ENCODE measurements at places on chromosomes 1 and 21.

DNA sequence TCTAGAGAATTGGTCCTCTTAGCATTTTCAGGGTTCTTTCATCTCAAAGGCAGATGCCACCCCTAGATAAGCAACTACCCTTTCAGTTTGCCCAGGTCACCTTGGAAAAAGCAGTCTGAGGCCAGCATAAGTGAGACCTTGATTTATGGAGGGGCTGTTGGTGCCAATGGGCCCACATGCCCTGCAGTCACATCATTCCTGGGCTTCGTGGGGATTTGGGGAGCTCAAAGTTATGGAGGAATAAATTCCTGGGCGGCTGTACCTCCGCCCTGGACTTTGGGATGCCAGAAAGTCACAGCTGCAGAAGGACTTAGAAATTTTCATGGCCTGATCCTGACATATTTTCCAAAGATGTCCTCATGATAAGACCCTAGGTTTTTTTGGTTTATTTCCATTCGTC lies 2.7 kb upstream of the SDHB start:
- no peak for DNase-seq

DNA sequence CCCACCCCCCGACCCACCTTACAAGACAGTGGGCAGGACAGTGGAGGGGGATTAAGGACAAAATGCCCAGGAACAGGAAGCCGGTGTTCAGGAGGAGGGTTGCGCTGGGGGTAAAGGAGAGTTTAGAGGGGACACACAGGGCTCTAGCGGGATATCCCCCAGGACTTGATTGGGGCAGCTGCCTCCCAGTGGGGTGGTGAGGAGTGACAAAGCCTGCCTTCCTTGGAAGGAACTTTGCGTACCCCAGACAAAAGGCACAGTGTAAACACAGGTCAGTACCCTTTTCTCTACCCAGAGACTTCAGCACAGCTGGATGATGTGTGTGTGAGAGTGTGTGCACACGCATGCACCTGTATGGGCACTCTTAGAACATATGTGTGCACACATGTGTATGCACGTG lies 51.7 kb upstream of the BCAR3 start:
- no peak for DNase-seq

DNA sequence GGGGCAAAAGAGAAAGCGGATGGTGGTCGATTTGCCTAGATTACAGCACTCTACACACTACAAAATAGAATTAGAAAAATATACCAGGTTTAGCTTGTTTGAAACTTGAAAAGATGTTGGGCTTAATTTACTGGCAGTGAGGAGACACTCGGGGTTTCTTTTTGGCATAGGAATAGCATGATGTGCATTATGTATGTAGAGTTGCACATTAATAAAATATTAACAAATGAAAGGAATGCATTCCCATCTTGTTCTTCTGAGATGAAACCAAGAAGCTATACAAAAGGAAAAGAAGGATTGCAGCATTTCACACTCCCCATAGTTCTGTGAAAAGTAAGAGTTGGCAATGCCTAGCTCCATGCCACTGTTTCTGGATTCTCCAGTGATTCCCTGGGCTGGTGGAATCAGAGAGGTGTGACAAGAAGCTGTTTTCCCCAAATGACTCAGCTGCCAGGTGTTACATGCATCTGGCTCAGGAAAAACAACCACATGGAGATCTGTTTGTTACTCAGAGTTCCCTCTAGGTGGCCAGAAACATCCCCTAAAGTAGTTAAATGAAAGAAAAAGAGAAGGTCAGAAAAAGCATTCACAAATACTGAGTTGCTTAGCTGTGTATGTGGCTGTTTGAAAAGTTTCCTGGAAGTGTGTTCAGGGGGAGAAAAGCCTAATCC lies 115.6 kb downstream of the UCK2 start:
- no peak for DNase-seq

- peak; percentile 8 for DNase-seq
These were observed 135.5 kb downstream of the GLIS1 start for GRCh38 chr1:53603431-53603830.

- DNase-seq, result no peak
These were observed 5.7 kb upstream of the KCNE1 start for GRCh38 chr21:34517491-34518245.

GRCh38 chr1:217188280-217189237 lies 442.3 kb downstream of the GPATCH2 start:
- DNase-seq, result no peak

DNA sequence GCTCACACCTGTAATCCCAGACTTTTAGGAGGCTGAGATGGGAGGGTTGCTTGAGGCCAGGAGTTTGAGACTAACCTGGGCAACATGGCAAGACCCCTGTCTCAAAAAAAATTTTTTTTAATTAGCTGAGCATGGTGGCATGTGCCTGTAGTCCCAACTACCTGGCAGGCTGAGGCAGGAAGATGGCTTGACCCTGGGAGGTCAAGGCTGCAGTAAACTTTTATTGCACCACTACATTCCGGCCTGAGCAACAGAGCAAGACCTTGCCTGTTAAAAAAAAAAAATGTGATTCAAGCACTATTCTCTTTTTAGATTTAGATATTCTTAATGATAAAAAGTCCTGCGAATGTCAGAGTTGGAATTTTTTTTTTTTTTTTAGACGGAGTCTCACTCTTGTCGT lies 102.5 kb upstream of the L1TD1 start:
- DNase-seq, result no peak

GRCh38 chr21:46515109-46515508 lies 56.4 kb downstream of the DIP2A start:
- DNase-seq, result no peak

GRCh38 chr21:29308456-29308783 lies 9.7 kb downstream of the BACH1 start:
- no peak for DNase-seq

DNA sequence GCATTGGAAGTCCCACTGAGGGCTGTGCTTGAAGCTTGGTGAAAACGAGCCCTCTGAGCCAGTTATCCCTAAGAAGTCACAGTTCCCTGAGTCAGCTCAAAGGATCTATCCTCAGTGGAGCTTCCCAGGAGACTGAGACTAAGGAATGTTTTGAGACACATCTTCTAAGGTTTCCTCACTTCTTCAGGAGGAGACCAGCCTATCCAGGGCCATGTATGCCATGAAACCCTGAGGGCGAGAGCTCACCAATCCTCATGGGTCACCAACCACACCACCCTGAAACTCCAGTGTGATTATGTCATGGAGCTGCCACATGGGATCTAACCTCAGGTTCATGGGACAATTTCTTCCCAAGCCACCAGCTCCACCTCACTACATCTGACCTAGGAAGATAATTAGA lies 7.6 kb upstream of the TIE1 start:
- no peak for DNase-seq

DNA sequence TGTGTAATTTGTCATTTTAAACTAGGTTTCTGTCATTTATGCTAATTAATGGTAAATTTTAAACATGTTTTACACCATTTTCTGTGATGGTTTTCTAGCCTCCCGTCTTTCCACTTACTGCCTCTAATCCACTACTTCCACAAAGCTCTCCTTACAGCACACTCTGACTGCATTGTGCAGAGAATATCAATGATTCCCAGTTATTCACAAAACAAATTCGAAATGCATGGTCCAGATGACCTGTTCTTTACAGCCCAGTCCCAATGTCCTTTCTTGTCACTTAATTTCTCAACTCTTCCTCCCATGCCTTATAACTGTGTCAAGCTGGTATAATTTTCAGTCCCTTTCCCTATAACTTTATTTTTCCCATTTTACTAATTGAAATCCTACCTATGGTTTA lies 770.5 kb downstream of the USP25 start:
- no peak for DNase-seq

DNA sequence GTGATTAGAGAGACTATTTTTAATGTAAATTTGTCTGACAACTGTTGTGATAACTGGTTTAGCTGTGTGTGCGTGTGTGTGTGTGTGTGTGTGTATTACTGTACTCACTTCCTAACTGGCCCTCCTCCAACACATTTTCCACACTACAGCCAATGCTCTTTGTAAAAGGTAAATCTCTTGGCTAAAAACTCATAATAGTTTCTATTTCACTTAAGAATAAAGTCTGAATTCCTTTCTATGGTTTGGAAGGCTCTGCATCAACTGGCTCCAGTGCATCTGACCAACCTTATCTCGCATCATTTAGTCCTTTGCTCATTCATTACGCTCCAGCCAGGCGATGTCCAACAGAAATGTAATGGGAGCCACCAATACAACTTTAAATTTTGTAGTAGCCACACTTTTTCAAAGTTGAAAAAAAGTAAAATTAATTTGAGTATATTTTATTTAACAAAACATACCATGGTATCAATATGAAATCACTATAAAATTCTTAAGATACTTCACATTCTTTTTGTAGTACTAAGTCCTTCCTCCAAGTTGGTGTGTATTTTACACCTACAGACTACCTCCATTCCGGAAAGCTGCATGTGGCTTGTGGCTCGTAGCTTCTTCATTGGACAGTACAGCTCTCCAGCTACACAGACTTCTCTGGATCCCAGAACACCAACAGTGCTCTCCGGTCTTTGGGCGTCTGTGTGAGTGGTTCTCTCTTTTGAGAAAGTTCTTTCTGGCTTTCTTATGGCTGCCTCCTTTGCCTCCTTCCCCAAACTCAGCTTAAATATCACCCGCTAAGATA lies 68.9 kb downstream of the NRIP1 start:
- no peak for DNase-seq

- peak; percentile 38 for DNase-seq
These were observed 20.6 kb downstream of the SLX9 start for GRCh38 chr21:44960141-44961092.

DNA sequence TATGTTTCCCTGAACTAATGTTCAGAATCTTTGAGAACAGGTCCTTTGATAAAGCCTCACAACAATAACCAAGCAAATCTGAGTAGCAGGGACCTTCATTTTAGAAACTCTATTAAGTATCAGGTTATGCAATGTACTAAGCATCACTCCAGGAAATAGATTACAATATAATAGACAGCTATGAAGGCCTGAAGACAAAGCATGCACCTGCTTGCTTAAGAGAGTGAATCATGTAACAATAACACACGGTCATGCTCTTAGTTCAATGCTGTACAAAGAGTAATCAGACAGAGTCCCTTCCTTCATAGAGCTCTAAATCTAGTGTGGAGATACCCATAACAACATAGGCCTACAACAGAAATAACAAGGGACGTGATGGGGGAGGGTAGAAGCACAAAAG lies 8.1 kb upstream of the CMPK1 start:
- DNase-seq, result no peak

GRCh38 chr1:112395821-112396652 lies at the start of gene CTTNBP2NL:
Gene CTTNBP2NL (plus strand): TSS chr1:112396214. CDS start chr1:112416166, 19,952 bp downstream.
- peak; percentile 93 for DNase-seq

GRCh38 chr1:69263921-69264391 lies 303.8 kb upstream of the LRRC7 start:
- DNase-seq, result no peak
